ENCODE measurements at places on chromosomes 2 and 18.

DNA sequence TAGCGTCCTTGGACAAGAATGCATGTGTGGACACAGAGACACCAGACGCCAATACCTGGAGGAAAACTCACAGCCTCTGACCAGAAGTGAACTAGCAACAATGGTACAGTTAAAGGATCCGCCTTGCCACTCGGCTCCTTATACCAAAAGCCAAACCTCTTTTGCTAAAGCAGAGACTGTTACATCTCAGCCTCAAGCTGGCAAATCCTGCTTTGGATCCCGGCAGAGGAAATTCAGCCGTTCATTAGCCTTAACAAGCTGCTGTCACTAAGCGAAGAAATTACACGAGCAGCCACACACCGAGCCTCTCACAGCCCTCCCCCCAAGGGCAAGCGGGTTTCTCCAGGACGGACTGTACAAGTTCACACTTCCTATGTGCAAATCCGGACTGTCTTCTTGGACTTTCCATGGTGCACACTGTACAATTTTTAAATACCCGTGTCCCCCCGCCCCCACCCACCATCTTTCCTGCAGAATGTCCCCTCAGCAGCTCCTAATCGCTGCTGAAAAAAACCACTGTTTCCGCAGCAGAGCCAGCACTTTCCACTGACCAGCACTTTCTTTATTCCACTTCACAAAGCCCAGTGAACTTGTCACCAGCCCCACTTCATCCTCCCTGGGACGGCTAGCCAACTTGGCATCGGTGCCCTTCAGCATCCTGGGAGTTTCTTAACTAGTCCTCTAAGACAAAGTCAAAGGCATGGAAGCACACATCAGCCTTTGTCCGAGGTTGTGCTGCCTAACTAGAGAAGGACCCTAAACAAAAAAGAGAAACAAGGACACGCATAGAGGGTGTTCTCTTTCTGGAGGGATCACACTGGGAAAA, 1.5 kb downstream of the KLF7 start:
- no peak for DNase-seq

DNA sequence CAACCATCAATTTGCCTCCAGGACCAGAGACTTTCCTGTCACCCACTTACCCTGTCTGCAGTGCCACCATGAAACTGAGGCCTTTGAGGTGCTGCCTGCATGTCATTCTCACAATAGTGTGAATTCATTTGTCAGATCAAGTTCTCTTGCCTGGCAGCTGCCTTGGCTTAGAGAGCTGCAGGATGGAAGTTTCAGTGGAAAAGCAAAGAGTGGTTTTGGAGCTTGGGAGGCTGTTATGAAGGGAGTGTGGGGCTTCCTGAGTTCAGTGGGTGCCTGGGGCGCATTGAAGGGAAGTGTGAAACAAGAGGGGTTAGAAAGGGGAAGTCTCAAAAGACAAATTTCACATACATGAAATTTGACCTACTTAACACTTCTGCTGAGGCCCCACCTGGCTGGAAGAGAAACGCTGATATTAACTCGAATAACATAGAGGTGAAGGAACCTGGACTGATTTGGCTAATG, 7.9 kb upstream of the LBH start:
- no peak for DNase-seq

- DNase-seq, result no peak
Measured at GRCh38 chr2:68423966-68424650, 43.0 kb downstream of the FBXO48 start.

GRCh38 chr2:75799859-75800258, 89.1 kb upstream of the GCFC2 start:
- DNase-seq, result no peak

GRCh38 chr2:162934191-162934590, 95.6 kb upstream of the KCNH7 start:
- DNase-seq, result no peak

- no peak for DNase-seq
Measured at GRCh38 chr2:113164930-113165585, 8.7 kb upstream of the PSD4 start.

DNA sequence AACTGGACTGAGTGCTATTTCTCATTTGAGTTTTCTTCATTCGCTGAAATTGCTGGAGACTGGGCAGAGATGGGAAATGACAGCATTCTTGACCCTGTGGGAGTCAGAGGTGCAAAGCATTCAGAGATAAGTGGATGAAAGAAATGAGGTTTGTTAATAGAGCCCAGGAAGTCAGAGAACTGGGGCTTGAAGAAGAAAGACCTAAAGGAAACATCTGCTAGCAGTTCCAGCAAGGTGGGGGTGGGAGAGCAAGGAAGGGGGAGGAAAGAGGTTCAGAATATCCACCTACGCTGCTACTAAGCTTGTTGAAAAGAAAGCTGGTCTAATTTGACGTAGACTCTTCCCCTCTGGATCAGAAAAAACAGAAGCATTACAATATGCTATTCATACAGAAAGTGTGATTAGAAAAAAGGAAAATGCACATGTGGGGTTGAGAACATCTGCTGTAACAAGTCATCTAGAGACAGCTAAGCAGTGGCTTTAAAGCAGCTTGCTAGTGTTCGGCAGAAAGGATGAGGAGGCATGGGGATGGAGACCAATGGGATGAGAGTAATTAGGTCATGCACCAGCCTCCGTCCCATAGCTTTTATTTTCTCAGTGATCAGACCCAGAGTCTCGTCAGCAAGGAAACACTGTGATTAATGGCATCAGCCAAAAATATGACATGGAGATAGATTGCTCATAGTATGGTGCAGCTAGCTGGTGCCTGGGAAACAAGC, 29.7 kb downstream of the NAB1 start:
- DNase-seq, result peak; percentile 58

GRCh38 chr2:205175831-205176230, 506.5 kb upstream of the NRP2 start:
- DNase-seq, result no peak

- no peak for DNase-seq
Measured at GRCh38 chr2:204205082-204205481, 268.5 kb downstream of the ICOS start.
